OCI-M1 (cell line): ENCODE measurements at places on chromosomes 1 and 21.

DNA sequence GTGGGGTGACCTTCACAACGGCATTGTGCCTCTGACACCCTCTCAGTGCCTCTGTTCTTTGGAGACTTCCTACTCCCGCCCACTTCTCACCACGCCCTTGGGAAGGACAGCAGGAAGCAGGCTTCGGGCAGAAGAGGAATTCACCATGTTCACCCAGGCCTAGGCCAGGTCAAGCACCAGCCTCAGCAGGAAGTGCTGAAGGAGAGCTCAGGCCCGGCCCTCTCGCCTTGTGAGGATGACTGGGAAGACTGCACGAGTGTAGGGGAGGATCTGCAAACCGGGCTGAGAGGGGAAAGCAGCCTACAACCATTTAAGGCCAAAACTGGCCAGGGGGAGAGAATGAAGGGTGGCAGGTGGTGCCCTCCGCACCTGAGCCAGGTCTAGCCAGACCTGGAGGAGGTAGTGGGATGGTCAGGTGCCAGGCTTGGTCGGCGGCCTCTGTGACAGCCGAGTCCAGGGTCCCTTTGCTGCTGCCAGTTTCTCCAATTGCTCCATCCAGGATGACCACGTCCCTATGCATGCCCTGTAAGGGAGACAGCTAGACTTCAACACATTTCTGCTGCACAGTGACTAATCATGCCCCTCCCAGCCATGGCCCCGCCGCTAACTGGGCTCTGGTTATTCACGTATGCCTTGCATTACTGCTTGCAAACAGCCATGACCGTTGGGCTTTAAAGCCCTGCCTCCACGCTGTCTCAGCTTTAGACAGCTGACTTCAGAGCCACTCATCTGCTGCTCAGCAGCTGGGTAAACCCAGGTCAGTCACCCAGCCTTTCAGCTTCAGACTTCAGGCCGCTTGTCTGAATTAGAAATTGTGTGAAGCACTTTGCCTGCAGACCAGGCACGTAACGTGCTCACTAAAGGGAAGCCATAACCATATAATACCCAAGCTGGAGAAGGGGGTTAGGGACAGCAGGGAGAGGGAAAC, 8.9 kb downstream of the MRTO4 start:
- no peak for DNase-seq

DNA sequence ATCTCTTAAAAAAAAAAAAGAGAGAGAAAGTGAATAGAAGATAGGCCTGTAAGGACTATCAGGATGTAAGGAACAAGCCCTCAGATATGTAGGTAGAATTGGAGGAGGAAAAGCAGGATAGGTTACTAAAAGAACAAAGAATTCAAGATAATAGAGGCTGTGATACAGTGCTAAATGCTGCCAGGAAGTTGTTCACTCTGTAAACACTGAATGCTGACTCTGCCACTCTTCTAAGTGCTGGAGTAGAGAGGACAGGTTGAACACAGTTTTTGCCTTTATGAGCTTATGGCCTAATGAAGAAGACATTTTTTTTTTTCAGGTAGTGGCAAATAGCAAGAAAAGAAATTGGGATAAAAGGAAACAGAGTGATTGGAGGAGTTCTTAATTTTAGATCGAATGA, 90.6 kb upstream of the ZNF678 start:
- DNase-seq: no peak

- DNase-seq: peak; percentile 22
Observed at GRCh38 chr1:180920702-180921101, 8.0 kb downstream of the KIAA1614 start.

GRCh38 chr1:206809504-206810084, 37.3 kb upstream of the IL10 start:
- peak; percentile 73 for DNase-seq

GRCh38 chr1:68116643-68117235, 66.3 kb upstream of the DIRAS3 start:
- peak; percentile 73 for DNase-seq

DNA sequence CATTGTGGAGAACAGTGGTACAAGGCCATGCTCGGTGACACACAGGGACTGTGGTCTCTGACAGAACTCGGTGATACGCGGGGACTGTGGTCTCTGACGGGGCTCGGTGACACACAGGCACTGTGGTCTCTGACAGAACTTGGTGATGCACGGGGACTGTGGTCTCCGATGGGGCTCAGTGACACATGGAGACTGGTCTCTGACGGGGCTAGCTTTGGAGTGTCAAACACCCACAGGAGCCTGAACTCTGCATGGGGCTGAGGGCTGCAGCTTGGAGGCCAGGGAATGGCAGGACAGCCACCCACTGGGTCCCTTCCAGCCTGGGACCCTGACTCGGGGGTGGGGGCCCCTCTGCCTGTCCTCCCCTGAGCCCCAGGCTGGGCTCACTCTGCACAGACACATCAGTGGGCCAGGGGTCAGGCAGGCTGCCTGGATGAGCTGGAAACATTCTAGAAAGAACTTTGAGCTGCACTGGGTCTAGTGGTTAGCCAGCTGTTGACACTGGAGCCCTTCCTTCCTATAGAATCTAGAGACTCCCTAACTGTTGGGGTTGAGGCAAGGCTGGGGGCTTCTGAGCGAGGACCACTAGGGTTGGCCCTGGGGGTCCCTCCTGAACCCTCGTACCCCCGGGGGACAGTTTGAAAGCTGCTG, 49.8 kb downstream of the DISP3 start:
- no peak for DNase-seq

GRCh38 chr1:40133839-40134238, 27.3 kb upstream of the RLF start:
- DNase-seq: peak; percentile 53

- no peak for DNase-seq
Observed at GRCh38 chr1:165974598-165975131, 147.3 kb downstream of the UCK2 start.

GRCh38 chr1:221117548-221117951, 238.3 kb downstream of the HLX start:
- no peak for DNase-seq

DNA sequence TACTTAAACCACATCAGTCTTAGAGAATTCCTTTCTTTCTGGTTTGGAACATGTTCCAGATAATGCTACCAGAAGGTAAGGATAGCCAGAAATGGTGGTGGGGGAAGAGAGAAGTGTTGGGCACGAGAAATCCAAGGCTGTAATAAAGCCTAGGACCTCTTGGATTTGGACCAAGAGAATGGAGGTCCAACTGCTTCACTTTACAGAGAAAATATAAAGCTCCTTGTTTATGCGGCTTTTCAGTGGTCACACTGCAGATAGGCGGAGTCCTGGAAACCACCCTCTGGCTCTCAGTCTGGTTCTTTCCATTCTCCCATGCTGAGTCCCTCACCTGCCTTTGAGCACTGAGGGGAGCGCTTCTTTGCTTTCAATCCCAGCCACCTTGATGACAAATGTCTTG, 87.8 kb downstream of the ADCY10 start:
- no peak for DNase-seq

GRCh38 chr1:67861856-67862516, 28.7 kb upstream of the GNG12 start:
- DNase-seq: peak; percentile 48

DNA sequence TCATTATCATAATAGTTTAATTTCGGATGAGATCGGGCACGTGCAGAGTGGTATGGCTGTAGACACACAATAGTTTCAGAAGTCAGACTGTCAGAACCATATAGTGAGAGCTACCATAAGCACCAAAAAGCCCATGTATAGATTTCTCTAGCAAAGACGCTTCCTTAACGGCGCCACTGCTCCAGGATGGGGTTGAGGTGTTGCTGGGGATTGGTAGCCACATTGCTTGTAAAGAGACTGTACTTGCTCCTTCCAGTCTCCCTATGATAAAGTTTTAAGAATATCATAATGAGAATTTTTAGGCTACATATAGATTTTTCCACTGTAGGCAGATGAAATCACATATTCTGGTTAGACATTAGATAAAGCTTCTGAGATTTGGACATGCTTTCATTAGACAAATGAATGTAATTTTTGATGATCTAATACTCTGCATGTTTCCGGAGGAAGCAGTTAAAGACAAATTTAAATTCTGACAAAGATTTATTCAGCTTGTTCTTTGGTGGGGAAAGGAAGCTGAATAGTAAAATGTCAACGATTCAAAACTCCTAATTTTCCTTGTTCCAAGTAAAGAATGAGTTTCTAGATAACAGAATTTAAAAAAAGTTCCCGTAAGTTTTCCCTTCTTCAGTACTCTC, 77.7 kb downstream of the MAP3K7CL start:
- DNase-seq: no peak

DNA sequence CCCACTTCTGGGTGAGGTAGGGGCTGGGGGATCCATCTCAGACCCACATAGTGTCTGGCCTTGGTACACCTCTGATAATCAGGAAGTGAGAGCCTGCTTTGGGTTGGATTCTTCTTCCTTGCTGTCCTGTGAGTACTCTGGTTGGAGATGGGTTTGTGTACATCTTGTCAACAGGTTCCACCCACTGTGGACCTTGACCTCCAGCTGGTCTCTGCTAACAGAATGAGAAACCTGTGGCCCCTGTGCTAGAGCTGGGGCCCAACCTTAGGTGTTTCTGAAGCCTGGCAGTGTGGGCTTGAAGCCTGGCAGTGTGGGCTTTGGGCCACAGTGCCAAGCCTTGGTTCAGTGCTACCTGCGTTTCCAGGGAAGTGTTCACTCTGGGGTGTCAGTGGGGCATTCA, 2.6 kb downstream of the ZBTB48 start:
- DNase-seq: no peak

DNA sequence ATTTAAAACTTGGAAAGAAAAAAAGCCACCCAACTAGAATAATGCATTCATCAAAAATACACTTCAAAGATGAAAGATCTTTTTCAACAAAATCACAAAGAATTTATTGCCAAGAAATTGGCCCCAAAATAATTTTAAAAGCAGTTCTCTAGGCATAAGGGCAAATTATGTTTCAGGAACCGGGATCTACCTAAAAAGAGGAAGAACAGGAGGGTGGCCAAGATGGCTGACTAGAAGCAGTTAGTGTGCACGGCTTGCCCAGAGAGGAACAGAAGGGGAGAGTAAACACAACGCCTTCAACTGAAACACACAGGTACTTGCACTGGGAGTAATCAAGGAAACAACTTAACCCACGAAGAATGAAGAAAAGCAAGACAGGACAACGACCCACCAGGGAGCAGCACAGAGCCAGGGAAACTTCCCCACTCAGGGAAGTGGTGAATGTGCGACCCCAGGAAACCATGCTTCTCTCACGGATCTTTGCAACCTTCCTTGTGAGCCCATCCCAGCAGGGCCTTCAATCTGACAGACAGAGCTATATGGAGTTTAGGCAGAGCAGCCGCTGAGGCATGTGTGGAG, 46.1 kb downstream of the ACKR1 start:
- peak; percentile 38 for DNase-seq

- no peak for DNase-seq
Observed at GRCh38 chr21:26550326-26550725, 22.8 kb downstream of the CYYR1 start.

DNA sequence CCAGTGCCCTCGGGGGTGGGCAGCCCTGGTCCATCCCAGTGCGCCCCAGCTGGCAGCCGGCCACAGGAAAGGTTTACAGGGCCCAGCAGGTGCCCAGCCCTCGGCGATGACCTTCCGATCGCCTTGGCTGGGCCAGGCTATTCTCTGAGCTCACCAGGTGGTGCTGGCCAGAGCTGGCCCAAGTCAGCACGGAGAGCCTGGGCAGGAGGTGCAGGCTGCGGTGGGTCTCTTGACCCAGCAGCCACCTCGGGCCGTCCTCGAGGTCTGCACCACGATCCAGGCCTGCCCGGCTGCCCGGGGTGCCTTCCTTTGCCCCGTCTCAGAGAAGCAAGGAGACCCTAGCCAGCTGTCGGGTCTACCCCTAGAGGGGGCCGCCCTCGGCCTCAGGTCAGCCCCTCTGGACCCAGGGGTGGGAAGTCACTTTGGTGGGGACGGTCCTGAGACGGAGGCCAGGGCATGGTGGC, 370 bp downstream of the PERM1 start:
- DNase-seq: no peak

DNA sequence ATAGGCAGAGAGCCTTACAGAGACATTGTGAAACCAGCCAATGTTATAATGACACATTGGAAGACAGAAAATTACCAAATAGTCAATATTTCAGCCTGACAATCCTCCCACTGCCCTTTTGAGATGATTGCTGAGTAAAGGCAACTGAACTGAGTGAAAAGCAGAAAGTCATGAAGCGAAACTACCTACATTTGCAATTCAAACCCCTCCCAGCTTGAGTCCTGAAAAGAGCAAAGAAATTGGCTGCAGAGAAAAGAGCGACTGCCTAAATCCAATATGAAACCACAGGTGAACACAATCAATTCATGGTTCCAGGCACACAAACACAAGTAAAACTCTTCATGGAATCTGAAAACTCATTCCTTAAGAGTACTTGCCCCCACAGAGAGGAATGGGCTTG, 143.4 kb upstream of the CHRM3 start:
- no peak for DNase-seq

- DNase-seq: peak; percentile 5
Observed at GRCh38 chr21:23162198-23162946, 2164.2 kb downstream of the NCAM2 start.

DNA sequence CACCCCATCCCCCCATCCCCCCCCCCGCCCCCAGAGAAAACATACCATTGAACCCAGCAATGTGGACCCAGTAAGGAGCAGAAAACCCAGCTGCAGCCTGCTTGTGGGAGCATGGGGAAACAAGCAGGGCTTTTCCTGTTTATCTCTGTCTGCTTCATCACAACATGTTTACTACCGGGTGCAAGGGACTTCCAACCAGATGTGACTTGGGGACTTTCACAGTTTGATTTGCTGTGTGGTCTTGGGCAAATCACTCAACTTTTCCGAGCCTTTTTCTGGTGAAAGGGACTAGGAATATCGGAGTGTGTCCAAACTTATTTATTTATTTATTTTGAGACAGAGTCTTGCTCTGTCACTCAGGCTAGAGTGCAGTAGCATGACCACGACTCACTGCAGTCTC, 3.2 kb downstream of the TMCC2 start:
- no peak for DNase-seq

DNA sequence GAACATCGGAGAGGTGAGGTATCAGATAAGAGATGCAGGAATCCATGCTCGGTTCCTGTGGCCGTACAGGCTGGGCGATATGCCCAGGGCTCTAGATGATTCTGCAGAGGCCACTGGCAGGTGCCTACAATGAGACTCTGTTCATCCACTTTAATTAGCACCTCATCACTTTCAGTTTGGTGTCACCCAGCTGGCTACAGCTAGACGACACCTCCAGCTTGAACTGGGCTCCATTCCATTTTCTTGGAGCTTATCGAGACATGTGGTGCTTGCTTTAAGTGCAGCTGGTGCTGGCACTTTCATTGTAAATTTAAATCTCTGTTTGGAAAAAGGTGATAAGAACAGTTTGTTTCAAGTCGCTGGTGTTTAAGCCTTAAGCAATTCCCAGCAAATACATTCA, 322.5 kb upstream of the ADGRL2 start:
- DNase-seq: no peak

DNA sequence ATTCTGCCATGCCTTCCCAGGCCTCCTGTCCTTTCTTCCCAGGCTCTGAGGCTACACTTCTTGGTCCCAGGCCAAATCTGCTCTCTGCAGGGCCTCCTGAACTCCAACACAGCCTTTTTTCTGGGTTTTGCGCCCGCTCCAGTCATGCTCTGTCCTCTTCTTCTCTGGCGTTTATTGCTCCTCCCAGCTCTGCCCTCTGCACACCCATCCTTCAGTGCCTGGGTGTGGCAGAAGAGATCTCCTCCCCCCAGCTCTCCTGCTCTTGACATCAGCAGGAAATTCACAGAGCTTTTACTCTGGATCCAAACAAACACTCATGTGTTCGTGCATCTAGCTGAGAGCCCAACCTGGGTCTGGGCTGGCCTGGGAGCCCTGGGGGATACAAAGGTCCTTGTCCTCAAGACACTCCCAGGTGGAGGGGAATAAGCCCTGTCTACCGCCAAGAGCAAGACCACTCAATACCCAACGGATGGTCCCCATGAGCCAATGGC, 22.9 kb upstream of the EPS8L3 start:
- DNase-seq: no peak

GRCh38 chr1:212040629-212041412, 5.3 kb downstream of the DTL start:
- no peak for DNase-seq
